Right atrium auricular region (tissue), 2 donors: ENCODE measurements at places on chromosomes 16 and 17.
A peak's percentile ranks its signal among the peaks of the same experiment; 100 is the strongest.

DNA sequence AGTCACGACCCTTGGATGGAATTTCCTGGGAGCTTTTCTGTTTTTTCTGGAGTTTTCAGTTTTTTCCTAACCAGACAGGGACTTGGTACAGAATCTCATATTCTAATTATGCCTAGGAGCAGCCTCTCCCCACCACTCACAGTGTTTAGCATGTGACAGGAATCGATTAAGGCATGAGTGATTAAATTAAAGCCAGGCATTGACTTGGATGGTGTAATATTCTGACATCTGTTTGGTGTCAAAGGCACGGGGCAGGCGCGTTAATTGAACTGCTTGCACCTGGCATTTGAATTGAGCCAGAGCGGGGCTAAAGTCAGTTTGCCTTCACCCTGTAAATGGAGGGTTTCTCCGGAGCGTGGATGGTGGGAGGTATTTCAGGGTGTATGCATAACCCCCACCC, 11.9 kb downstream of the MAPT start:
- no peak for DNase-seq

- peak; percentile 89 for DNase-seq
Observed at GRCh38 chr17:42407289-42407836, 15.7 kb downstream of the CAVIN1 start.

- no peak for DNase-seq
Observed at GRCh38 chr16:87028481-87029320, 288.5 kb downstream of the C16orf95 start.

DNA sequence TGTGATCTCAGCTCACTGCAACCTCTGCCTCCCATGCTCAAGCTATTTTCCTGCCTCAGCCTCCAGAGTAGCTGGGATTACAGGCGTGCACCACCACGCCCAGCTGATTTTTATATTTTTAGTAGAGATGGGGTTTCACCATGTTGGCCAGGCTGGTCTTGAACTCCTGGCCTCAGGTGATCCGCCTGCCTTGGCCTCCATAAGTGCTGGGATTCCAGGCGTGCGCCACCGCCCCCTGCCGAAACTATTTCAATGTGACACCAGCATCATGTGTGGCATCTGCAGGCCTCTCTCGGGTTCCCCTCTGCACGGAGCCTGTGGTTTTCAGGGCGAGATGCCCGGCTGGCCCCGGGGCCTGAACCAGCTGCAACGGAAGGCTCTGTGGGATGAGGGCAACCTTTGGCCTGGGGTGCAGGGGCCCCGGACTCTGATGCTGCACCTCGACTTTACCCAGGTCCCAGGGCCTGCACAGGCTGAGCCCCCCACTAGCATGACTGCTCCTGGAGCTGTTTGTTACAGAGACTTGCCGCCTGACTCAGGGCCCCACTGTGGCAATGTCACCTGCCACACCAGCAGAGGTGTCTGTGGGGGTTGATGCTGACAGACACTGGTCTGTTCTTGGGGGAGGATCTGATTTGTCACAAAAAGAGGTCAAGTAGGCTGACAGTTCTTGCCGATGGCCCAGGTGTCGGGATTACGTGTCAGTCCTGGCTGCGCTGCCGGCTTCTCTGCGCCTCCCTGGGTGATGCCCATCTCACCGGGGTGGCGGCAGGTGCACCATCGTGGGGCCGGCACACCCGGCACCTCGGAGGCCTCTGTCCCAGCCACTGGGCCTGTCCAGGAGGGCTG, 8.6 kb upstream of the TEX19 start:
- no peak for DNase-seq

DNA sequence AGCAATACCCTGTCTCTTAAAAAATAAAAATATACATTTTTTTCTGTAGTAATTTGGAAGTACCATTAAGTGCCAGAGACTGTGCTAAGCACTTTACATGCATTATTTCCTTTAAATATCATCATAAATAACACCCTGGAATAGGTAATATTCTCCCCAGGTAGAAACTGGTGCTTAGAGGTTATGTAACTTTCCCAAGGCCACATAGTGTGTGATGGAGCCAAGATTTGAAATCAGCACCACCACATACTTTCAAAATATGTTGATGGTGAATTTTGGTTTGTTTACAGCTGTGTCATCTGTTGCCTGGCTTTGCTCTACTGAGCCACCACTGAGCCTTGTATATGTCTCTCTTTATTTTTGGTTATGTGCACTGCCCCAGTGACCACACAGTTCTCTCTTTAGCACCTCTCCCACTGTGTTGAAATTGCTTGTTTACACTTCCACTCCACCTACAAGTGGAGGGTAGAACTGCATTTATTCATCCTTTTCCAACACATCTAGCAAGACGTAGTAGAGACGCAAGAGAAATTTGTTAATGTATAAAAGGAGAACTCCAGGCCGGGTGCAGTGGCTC, 19.0 kb upstream of the NBR1 start:
- no peak for DNase-seq
